Suppressor macrophage treated with lipopolysaccharide for 1 hour (primary cell): ENCODE measurements at places on chromosomes 2 and 18.

- peak; percentile 84 for DNase-seq
Measured at GRCh38 chr2:85066874-85067351, 66.3 kb upstream of the TCF7L1 start.

- no peak for DNase-seq
Measured at GRCh38 chr2:202038471-202039277, 5.0 kb downstream of the FZD7 start.

DNA sequence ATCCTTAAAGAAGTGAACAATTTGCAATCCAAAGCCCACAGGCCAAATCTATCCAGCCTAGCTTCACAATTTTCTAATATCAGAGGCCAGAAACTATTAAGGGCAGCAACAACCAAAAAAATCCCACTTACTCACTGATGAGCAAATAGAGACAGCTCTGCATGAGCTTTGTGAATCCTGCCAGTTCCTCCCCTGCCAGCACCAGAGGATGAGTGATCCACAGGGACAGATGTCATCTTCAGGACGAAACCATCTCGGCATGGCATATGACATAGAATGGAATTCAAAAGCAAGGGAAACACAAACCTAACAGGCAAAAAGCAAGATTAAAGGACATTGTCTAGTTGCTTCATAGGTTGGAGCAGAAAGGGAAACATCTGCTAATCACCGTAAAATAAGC lies 2.2 kb upstream of the DSC2 start:
- DNase-seq = peak; percentile 27

DNA sequence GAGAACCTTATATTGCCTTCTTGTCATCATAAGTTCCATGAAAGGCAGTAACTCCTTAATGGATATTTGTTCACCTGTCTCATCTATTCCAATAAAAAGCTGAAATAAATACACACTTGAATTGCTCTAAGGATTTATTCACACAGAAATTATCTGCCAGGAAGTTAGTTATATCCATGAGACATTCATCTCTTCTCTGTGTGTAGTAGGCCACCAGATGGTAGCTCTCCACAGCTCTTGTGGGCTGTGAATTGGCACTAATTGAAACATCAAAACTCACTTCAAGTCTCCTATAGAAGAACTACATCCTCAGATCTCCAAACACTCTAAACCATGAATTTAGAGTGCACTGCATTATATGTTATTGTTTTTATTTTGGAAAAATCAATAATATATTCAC lies 189.6 kb downstream of the DSC3 start:
- no peak for DNase-seq

- peak; percentile 65 for DNase-seq
Measured at GRCh38 chr18:9683418-9684396, 24.4 kb upstream of the RAB31 start.

- DNase-seq = no peak
Measured at GRCh38 chr18:13241083-13241892, 22.7 kb downstream of the LDLRAD4 start.

DNA sequence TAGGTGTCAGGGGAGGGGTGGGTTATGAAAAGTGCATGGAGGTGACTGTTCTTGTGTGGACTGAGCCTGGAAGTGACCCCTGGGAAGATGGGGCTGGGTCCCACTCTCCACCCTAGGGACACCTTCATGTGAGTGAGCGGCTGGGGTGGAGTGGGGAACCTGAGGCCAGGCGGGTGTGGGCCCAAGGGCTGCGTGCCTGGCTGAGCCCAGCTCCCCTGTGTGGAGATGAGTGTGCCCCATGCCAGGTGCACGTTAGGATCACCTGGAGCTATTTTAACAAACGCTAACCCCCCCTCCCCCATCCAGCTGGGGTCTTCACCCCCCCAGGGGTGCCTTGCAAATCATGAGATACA lies 26.5 kb downstream of the ZAP70 start:
- no peak for DNase-seq

DNA sequence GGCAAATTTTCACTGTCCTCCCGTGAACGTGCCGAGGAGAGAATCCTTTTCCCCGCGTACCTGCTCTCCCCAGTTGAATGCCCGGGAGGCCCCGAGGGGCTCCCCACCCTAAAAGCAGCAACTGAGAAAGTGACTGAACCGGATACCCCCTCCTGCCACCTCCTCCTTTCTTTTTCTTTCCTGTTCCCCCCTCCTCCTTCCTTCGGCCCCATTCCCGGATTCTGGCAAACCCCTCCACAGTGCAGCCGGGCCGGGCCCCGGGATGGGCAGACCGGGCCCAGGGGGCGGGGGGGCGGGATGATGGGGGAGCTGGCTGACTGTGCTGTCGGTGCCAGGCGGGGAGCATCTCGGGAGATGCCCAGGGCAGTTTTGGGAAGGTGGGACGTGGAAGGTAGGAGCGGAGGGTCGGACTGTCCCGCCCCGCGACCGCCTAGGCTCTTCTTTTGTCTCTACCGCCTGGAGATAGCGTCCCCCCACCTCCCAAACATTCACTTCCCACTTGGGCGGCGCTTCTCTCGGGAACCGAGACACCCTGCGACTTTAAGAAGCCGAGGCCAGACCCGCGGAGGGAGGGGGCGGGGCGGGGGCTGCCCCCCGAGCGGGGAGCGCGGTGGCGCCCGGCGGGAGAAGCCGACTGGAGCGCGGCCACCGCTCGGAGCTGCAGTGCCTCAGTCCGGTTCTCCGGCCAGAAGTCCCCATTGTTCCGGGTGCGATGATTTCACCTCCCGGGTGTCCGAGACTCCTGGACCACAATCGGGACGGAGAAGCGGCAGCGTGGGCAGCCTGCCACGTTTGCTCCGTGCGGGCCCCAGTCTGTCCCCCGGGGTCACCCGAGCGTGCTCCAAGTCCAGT lies 8.2 kb downstream of the DLX2 start:
- DNase-seq = peak; percentile 48

- DNase-seq = peak; percentile 33
Measured at GRCh38 chr2:8116661-8117060, 565.2 kb upstream of the ID2 start.

DNA sequence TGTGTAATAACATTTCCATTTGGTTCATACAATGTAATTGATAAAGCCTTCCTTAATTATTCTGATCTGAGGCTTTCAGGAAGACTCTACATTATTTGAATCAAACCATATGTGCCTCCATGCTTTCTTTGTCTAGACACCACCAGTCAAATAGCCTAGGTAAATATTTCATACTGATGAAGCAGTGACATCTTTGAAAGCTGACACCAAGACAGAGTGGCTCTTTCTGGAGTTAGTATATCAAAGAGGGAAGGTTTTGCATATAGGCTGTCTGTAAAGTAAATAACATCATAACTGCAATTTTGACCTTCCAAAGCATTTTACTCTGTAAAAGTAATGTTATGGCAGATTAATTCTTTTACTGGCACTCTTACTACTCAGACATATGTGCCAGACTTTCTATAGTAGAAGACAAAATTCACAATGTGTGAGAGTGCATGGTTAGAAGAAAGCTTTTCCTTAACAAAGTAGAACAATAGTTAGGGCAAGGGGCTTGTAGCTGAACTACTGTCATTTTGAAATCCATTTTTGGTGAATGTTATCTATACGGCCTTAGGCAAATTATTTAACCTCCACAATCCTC lies 177.3 kb downstream of the ERBB4 start:
- DNase-seq = no peak

DNA sequence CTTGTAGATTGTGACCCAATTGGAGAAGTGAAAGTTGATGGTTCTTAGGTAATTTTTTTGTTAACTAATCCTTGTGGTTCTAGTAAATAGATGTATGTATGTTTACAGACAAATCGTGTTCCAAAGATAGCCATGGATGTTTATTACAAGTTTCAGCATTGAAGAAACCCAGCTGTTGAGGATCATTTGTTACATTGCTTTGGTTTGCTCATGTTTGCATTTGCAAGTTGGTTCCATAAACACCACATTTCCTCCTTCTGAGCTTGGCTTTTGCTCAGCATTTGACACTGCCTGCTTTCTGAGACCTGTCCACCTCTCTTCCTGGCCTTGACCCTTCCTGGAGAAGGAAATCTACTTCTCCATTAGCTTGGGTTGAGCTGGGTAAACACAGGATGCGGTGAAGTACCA lies 1.8 kb upstream of the CCDC68 start:
- DNase-seq = no peak

GRCh38 chr2:196718419-196719109 lies 79.0 kb downstream of the CCDC150 start:
- no peak for DNase-seq

DNA sequence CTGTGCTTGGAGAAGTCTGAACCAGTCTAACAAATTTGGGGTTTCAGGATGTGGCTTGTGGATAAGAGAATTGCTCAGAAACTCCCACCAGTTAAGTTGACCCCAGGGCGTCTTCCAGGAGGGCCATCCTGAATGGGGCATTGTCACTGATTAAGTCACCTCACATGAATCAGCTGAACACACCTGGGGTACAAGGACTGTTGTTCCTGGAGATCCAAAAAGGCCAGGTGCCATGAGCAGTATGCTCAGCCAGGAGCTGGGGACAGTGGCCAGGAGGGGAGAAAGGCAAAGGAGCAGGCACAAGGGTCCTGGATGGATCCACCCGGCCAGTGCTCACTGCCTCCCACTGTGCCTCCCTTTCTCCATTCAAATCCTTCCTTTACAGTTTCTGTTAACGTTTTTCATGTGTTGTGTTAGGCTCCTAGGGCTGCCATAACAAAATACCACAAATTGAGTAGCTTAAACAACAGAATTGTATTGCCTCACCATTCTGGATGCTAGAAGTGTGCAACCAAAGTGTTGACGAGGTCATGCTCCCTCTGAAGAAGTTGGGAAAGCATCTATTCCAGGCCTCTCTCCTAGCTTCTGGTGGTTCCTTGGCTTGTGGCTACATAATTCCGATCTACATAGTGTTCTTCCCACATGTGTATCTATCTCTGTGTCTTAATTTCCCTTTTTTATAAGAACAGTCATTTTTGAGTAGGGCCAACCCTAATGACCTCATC lies 33.4 kb downstream of the TRABD2A start:
- DNase-seq = no peak

- no peak for DNase-seq
Measured at GRCh38 chr18:26416652-26417150, 131.7 kb downstream of the KCTD1 start.

DNA sequence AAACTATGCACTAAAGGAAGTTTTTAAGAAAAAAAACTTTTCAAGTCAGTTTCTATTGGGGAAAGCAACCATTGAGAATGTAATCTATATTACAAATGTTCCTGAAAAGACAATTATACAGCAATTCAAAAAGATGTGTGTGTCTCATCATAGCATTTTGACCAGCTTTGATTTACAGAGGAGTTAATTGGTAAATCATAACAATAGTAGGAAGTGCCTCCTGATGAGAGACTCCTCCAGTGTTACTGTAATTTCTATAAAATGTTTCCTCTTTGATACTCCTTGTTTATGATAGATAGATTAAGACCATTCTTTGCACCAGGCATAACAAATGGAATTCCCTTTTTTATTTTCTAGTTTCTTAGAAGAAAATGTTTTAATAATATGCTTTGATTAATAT lies 249.9 kb downstream of the CALCRL start:
- no peak for DNase-seq
